ENCODE measurements at places on chromosomes 16 and 17.

GRCh38 chr17:20852990-20853370, 189.8 kb downstream of the USP22 start:
- no peak for DNase-seq

- DNase-seq = no peak
Observed at GRCh38 chr16:180681-181564, 664 bp downstream of the HBQ1 start.

DNA sequence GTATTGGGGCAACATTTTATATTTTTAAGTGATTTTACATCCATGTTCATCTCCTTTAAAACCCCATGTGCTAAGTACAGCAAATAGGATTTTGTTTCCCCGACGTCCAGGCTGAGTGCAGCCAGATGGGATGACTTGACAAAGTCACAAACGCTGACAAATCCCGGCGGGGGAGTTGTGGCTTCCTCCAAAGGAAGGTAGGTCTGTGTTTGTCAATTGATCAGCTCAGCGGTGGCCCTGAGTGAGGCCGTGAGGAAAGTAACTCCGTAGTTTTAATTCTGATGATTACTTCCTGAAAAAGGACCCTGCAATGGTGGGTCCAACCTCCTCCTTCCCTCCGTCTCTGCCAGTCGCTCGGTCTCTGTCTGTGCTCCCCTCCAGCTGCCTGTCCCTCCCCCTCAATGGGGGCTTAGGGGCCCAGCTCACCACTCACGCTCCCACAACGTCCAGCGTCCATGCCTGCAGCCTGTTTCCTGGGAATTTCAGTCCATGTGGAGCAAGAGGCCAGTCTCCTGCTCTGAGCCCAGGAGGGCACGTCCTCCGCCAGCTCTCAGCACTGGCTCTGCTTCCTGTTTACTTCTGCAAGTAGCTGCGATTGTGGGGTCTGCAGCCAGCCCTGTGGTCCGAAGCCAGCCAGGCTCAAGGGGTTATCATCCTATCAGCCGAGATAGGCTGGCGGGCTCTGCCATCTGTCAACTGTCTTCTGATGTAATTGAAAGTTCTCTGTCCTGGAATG, 209.4 kb upstream of the FOXF1 start:
- DNase-seq = no peak

DNA sequence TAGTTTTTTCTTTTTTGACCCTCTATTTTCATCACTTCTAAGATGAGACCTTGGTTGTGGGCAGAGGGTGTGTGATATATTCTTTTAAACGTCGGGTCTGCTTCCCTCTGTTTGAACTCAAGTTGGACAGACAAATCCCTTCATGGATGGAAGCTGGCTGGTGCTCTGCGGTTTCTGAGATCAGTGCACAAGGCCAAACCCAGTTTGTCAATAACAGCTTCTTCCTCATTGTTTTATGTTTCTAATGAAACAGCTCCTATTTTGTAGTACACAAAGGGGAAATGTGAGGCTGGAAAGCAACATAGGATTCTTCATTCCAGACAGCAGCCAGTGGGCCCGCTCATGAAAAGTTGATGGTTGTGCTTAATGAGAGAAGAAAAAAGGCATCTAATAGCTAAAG, 159.6 kb downstream of the PRKCA start:
- DNase-seq = no peak

DNA sequence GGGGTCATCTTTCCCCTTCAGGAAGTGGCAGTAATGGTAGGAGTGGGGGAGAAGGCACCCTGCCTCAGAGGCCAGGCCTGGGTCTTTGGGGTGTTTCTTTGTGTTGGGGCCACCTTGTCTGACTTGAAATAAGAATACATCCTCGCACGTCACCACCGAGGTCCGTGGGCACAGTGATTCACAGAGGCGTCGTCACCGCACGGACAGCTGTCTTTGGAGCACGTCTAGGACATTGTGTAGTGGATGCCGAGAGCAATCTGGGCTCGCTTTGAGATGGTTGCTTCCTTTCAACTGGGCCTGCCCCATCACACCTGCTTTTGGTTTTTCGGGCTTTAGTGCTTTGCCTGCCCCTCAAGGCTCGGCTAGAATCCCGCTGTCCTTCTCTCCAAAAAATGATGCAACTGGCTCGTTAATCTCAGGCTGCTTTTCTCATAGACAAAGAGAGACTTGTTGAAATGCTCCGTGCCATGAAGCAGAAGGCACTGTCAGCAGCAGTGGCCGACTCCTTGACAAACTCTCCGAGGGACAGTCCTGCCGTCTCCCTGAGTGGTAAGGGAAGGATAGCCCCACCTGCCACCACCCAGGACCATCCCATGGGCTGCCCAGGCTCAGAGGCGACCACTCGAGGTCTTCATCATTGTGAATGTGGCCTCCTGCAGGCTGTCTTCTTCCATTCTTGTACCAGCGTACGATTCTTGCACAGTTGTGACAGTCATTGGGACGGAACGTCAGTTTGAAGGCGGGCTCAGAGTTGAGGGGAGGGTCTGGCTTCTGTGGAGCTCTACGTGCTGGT, 24.0 kb downstream of the GINS2 start:
- no peak for DNase-seq

DNA sequence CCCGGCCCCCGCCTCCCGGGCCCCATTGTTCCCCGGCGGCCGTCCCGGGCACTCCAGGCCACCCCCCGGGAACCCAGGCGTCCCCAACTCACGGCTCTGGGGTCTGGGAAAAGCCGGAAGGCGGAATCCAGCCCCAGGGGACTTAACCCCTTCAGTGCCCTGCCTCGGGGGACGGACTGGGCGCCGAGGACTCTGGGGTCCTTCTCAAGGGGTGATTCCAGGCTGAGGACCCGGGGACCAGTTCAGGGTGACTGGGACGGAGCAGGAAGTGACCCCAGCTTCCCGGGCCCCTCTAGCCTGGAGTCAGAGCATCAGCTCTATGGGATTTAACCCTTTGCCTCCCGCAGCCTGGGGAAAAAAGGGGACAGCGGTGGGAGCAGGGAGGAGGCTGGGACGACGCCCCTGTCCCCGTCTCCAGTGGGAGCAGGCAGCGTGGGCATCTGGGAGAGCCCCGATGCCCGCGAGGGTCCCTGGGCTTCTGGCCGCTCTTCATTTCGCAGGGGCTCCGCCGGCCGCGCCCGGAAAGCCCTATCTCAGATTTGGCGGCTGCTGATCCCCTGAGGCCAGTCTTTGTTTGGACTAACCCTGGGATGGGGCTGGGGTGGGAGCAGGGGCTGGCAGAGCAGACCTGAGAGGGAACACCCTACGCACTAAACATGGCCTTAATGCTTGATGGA, at the start of gene ZNF629:
Gene ZNF629 (minus strand): TSS at position 270 of the 677 bp plus-strand sequence. CDS start 2,723 bp downstream, outside the sequence.
- DNase-seq = peak; percentile 40

- DNase-seq = no peak
Observed at GRCh38 chr17:44188576-44189403, 2.0 kb downstream of the TMUB2 start.

GRCh38 chr17:4393806-4394205, 27.3 kb upstream of the UBE2G1 start:
- DNase-seq = no peak

Measured in fibroblast of skin of left biceps (primary cell).